RWPE1 (cell line): ENCODE measurements at places on chromosomes 5 and 9.

GRCh38 chr9:76370396-76371023 lies 23.7 kb downstream of the RFK start:
- no peak for DNase-seq

- no peak for DNase-seq
These were observed 51.8 kb downstream of the BASP1 start for GRCh38 chr5:17269201-17269600.

GRCh38 chr9:120353506-120353905 lies 226.5 kb downstream of the CDK5RAP2 start:
- DNase-seq, result no peak

GRCh38 chr9:98977813-98978212 lies 34.1 kb downstream of the COL15A1 start:
- no peak for DNase-seq

- no peak for DNase-seq
These were observed 886.9 kb upstream of the DMAC1 start for GRCh38 chr9:8686516-8686915.

DNA sequence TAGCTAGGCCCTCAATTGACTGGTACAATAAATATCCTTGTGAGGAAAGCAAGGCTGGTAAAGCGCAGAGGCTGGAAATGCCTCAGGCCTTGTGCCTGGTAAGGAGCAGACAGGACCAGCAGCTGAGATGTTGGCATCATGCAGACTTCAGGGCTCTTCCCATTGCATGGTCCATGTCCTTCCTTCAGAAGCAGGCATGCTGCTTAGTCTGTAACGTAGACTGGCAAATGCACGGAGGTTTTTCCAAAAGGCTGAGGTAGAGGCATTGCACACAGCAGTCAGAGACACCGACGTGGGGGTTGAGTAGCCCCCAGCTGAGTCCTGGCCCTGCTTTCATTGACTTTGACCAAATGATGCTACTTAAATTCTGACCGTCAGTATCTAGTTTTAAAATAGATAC lies 87.1 kb downstream of the ADRB2 start:
- no peak for DNase-seq

DNA sequence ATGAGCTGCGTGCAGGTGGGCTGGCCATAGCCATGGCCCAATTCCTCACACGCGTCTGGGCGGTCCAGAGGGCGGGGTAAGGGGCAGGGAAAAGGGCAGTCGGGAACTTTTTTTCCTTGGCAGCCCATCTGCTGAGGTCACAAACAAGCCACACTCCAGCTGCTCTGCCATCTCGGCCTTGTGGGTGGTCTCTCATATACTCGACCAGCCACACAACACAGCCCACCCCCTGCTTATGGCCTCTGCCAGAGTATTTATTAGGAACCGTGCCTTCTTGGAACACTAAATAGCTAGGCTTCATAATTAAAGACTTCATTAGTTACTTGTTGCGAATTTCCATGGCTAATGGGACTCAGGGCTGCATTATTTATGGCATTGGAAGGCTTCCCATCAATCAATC lies 98.5 kb upstream of the LHFPL2 start:
- DNase-seq, result no peak

- DNase-seq, result no peak
These were observed 71.8 kb downstream of the ANGPTL2 start for GRCh38 chr9:127050591-127051001.

DNA sequence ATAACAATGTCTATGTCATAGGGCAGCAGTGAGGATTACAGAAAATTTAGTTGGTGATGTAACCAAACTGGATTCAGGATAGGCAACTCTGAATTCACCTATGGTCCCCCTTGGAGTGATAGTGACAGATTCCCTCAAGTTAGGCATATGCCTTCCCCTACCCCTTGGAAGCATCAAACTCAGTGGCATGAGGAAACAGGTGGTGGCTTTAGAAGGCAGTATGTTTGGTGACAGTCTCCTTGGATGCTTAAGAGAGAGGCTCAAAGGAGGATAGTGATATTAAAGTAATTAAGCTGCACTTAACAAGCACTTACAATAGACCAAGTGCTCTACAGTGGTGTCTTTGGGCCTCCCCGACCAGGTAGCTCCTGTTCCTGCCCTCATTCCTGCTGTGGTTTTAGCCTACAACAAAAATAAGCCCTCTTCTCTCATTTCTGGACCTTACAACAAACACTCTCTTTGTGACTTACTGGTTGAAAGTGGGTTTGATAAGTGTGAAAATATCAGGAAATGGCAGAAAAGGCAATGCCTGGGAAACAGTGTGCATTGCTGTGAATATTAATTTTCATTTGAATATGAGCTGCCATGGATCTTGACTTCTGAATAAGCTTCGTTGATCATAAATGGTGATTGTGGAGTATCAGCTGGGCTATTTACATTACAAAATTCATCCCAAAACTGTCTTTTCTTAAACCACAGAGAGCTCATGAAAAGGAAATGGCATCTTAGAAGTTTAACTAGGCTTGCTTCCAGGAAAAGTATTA lies 29.2 kb downstream of the NR4A3 start:
- no peak for DNase-seq
